Activated naive CD8-positive, alpha-beta T cell treated with anti-CD3 and anti-CD28 coated beads, Interleukin-2, amount 50 U/mL, for 16 hours (primary cell): ENCODE measurements at places on chromosomes 12 and 14.
A peak's percentile ranks its signal among the peaks of the same experiment; 100 is the strongest.

GRCh38 chr12:15423629-15424028, 101.3 kb downstream of the PTPRO start:
- DNase-seq: no peak

DNA sequence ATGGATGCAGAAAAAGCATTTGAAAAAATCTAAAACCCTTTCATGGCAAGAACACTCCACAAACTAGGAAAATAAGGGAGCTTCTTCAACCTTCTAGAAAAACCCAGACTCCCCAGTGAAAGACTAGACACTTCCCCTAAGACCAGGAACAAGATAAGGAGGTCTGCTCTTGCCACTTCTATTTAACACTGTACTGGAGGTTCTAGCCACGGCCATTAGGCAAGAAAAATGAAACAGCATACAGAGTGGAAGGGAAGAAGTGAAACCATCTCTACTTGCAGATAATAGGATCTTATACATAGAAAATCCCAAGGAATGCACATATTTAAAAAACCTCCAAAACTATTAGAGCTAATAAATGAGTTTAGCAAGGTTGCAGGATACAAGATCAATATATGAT, 42.3 kb downstream of the CHGA start:
- DNase-seq: no peak

- DNase-seq: no peak
Observed at GRCh38 chr14:104665114-104665656, 24.2 kb upstream of the INF2 start.

- DNase-seq: no peak
Observed at GRCh38 chr12:4809013-4809448, 88.8 kb downstream of the GALNT8 start.

DNA sequence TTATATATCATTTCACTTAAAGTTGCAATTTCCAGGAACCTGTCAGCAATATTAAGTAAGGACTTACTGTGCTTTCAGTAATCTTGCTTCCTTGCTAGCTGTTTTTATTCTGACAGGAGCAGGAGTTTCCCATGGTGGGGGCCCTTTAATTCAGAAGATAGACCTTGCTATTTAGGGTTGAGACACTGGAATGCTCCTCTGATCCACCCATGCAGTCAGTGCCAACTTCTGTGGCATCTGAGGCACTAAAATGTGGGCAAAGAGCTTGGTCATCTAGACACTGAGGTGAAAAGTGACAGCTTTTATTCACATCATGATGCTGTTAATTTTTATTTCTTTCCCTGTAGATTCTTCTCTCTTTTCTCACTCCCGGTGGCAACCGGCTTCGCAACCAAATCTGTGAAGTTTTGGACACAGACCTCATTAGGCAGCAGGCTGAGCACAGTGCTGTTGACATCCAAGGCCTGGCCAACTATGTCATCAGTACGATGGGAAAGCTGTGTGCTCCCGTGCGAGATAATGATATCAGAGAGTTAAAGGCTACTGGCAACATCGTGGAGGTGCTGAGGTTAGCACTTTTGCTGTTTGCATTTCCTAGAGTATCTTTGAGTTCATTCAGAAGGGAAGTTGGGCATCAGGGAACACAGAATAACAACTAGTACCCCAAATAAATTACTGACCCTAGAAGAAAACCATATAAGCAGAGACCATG, 18.8 kb downstream of the TCP11L2 start:
- DNase-seq: no peak

- DNase-seq: peak; percentile 29
Observed at GRCh38 chr14:89430391-89431236, 13.6 kb upstream of the FOXN3 start.

- no peak for DNase-seq
Observed at GRCh38 chr14:38999949-39000348, 103.1 kb downstream of the SEC23A start.

GRCh38 chr12:103387385-103387784, 108.4 kb downstream of the C12orf42 start:
- no peak for DNase-seq

DNA sequence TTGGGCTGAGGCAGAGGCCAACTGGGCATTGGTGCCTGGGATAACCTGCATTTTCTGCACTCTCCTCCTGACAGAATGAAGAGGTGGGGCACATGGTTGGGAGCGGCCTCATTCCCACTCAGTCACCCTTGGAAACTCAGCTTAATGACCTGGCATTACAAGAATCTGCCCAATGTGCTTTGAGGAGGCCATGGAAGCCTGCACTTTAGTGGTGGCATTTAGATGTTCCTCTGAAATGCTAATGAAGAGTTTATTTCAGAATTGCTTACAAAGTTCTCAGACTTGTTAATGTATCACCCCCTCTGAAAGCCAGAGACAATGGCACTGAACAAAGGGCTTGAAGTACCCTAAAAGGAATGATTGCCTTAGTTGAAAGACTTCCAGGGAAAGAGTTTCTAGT, 71.4 kb upstream of the PARP11 start:
- no peak for DNase-seq

GRCh38 chr12:59182191-59182590, 261.9 kb upstream of the LRIG3 start:
- no peak for DNase-seq

DNA sequence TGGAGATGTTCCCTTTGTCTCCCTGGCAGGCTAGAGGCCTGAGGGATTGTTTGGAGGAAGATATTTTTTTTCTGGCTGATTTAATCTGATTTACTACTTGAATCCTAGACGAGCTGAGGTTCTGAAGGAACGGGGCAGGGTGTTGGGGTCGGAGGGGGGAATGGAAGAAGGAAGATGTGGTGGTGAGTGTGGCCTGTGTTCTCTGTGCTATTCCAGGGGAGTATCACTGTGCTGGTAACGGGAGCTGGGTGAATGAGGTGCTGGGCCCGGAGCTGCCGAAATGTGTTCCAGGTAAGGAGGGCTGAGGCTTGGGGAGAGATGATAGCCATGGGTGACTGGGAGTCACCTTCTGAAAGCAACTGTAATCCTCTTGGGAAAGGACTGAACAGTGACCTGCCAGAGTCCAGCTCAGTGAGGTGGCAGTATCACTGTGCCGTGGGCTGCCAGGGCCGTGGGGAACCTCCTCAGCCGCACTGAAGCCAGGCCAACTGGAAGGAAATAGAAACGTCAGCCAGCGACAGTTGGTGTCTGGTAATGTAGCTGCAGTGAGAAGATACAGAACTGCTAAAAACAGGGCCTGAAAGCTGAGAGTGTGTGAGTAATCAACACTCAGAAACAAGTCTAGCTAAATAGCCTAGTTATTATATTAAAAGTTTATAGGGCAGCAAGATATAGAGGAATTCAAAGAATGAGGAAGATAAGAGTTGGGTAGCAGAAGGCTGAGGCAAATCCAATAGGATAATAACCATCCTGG, 7.9 kb downstream of the C1S start:
- DNase-seq: no peak

GRCh38 chr14:98607341-98607910, 664.6 kb downstream of the BCL11B start:
- no peak for DNase-seq

- no peak for DNase-seq
Observed at GRCh38 chr14:105487449-105487985, 831 bp downstream of the CRIP1 start.

GRCh38 chr14:22597771-22598098, 365 bp upstream of the ABHD4 start:
- no peak for DNase-seq

DNA sequence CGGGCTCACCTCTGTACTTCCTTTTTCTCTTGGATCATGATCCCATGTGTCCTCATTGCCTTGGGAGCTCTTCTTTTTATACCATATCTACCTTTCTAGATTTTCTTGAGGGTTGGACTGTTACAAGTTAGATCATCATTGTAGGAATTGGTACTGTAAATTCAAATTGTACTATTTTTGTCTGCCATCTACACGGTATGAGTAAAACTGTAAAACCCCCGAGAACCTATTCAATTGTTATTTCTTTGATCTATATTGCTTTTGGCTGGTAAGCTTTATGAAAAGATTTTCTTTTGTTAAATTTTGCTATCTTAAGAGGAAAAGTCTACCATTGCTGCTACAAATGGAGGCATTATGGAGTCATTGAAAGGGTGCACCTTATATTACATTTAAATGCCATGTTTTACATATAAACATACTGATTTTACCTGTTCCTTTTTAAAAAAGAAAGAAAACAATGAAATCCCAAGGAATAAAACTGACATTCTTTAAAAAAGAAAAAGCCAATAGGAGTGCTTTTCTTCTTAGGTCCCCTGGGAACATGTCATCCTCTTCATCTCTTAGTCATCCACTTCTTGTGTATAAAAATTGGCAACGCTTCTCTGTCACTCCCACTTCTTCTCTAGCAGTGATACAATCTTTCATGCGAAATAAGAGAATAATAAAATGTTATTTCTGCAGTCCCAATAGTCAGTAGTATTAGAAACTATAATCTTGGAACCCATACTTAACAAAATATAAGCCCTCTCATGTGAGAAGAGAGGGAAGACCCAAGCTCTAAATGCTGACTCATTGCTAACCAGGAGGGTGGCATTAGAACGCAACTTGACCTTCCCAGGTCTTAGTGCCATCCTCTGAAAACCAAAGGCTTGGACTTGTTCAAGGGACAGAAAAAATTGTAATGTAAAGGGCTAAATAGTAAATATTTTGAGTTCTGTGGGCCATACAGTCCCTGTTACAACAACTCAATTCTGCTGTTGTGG, 20.4 kb downstream of the RGS6 start:
- DNase-seq: no peak

DNA sequence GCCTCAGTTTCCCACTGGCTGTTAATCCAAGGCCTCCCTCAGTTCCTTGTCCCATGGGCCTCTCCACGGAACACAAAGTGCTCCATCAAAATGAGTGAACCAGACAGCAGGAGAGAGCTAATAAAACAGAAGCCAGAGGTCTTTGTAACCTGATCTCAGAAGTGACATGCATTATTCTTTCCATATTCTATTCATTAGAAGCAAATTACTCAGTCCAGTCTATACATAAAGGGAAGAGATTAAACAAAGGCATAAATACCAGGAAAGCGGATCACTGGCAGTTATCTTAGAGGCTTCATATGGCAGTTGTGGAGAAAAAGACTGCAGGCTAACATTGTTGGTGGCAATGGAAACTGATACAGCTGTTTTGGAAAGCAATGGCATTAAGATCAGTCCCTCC, 170.6 kb upstream of the GARIN6 start:
- no peak for DNase-seq

- no peak for DNase-seq
Observed at GRCh38 chr12:39401459-39401858, 41.5 kb downstream of the KIF21A start.

DNA sequence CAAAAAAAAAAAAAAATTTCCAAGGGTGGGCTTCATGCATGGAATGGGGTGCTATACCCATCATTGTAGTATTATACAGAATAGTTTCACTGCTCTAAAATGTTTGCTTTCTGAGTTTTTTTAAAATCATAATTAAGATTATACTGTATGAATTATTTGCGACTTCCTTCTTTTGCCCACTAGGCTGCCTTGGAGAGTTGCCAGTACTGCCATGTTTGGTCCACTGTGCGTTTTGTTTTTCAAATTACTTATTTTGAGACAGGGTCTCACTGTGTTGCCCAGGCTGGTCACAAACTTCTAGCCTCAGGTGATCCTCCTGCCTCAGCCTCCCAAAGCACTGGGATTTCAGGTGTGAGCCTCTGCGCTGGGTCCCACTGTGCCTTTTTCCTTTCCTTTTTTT, 19.9 kb downstream of the PLBD2 start:
- DNase-seq: no peak

- DNase-seq: no peak
Observed at GRCh38 chr12:45658020-45658419, 71.5 kb upstream of the ARID2 start.

GRCh38 chr14:58663494-58664111, 25.8 kb downstream of the DACT1 start:
- DNase-seq: no peak

GRCh38 chr12:65965358-65965757, 141.1 kb downstream of the HMGA2 start:
- DNase-seq: no peak

GRCh38 chr12:88448337-88448915, 131.8 kb downstream of the KITLG start:
- DNase-seq: no peak

- no peak for DNase-seq
Observed at GRCh38 chr12:68367903-68368302, 35.7 kb upstream of the MDM1 start.

GRCh38 chr12:104578453-104578852, 121.7 kb downstream of the CHST11 start:
- no peak for DNase-seq

- DNase-seq: no peak
Observed at GRCh38 chr12:113134071-113134470, 1.5 kb downstream of the RASAL1 start.

GRCh38 chr14:64841121-64841651, 38.5 kb downstream of the SPTB start:
- no peak for DNase-seq

- DNase-seq: no peak
Observed at GRCh38 chr12:27635349-27635972, 60.8 kb upstream of the REP15 start.

DNA sequence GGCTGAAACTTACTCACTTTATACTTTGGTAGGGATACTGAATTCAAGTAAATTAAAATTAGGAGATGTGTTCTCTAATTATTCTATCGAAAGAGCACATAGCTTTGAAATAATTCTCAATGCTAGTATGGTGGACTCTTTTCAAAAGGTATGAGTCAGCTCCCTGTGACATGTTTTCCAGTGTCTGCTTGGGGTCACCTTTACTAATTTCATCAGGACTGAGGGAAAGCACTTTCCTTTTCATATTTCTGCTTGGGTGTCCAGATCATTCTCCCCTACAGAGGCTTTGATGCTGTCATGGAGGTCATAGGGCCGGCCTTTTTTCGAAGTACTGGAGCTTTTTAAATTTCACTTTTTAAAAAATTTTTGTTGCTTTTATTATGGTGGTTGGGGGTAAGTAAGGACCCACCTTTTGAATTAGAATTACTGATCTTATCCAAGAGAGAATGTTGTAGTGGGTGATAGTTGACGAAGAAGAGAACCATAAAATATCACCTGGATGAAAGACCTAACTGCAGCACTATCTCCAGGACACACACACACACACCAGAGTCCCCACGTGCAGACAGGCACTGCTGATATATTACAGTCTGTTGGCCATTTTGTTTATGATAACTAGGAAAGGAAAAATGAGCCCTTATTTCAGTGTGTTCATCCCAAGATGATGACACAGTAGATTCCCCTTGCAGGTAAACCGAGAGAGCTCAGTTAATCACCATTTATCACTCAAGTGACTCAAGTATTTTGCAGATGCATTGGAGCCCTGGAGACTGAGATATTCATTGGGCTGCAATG, 558.6 kb downstream of the DIO2 start:
- no peak for DNase-seq

DNA sequence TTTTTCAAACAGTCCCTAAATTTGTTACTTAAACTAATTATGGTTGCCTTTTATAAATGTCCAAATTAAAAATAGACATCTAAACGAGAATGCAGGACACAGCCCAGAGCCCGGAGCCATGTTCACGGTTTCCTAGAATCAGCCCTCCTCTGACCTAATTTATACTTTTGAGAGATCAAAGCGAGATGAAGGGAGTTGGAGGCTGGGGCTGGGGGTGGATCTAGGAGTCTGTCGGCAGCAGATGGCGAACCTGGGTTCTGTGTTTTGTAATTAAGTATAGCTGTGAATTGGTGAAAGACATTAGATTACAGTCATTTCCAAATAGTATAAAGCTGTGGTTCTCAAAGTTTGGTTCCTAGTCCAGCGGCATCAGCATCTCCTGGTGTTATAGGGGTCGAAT, 210.1 kb downstream of the SLC41A2 start:
- DNase-seq: no peak

GRCh38 chr14:93269341-93270068, 62.4 kb downstream of the UBR7 start:
- DNase-seq: no peak

GRCh38 chr12:64583771-64584421, 26.4 kb upstream of the RASSF3 start:
- DNase-seq: no peak
